ENCODE measurements at places on chromosomes 16 and 17.

GRCh38 chr16:1435921-1436697 lies 5.2 kb downstream of the PERCC1 start:
- DNase-seq, result no peak

GRCh38 chr17:41740506-41740905 lies 6.1 kb upstream of the HAP1 start:
- no peak for DNase-seq

- DNase-seq, result no peak
These were observed 2.5 kb downstream of the MSRB1 start for GRCh38 chr16:1940273-1941161.

- no peak for DNase-seq
These were observed 2064.6 kb downstream of the TP53TG3F start for GRCh38 chr16:35523991-35524390.

GRCh38 chr16:49600536-49600935 lies 226.9 kb downstream of the C16orf78 start:
- no peak for DNase-seq

DNA sequence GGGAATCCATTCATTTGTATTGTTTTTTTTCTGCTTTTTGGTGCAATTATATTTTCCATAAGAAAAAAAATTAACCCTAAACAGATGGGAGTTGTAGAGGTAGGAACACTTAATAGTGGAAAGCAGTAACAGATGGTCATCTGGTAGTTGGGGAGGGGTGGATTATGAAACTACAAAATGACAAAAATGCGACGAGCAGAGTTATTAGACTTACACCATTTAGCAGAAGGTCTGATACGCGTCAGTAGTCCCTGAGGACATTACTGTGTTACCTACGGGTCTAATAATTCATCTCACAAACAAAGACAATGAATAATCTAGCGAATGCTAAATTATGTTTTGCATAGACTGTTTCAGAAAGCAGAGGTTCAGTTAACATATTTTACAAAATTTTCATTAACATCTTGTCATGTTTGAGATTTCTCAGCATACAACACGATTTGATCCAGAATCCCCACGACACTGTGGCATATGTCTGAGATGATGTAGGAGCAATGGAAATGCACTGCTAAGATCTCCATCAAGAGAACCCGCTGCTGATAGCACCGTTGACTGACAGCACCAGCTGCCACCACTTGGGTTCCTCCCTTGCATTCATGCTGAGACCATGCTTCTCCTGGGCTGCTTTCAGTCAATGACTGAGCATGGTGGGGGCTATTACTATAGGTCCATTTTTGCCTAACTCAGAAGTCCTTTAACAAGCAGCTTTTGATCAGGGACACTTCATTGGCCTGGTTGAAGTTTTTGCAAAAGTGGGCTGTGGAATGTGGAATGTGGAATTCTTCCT lies 182.2 kb upstream of the CPHXL start:
- no peak for DNase-seq

DNA sequence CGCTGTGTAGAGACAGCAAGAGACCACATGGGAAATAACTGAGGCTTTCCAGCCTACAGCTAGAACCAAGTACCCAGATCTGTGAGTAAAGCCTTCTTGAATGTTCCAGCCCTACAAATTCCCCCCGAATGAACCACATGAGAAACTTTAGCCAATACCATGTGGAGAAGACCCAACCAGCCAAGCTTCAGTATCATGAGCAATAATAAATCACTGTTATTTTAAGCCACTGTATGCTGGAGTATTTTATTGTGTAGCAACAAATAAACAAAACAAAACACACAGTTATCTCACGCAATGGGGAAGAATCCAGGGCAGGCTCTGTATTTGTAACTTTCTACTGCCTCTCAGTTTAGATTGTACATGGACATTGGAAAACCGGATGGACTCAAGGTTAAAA lies 426.2 kb downstream of the CDH11 start:
- no peak for DNase-seq

DNA sequence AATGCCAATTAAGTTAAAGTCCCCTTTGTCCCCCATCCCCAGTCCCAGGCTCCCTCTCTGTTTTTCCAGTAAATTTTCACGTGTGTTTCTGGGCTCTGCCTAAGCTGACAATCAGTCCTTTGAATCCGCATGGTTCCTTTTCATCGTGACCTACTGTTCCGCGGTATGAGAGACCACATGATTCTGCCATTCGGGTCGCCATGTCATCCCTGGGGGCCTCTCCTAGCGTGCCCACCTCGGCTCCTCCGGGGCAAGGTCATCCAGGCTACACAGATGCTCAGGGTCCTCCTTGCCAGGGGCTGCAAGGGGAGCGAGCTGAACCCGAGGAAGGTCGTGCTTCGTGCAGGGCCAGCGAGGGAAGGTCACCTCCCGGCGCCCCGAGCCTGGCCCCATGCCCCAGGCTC lies 157.6 kb downstream of the RAB11FIP4 start:
- no peak for DNase-seq

DNA sequence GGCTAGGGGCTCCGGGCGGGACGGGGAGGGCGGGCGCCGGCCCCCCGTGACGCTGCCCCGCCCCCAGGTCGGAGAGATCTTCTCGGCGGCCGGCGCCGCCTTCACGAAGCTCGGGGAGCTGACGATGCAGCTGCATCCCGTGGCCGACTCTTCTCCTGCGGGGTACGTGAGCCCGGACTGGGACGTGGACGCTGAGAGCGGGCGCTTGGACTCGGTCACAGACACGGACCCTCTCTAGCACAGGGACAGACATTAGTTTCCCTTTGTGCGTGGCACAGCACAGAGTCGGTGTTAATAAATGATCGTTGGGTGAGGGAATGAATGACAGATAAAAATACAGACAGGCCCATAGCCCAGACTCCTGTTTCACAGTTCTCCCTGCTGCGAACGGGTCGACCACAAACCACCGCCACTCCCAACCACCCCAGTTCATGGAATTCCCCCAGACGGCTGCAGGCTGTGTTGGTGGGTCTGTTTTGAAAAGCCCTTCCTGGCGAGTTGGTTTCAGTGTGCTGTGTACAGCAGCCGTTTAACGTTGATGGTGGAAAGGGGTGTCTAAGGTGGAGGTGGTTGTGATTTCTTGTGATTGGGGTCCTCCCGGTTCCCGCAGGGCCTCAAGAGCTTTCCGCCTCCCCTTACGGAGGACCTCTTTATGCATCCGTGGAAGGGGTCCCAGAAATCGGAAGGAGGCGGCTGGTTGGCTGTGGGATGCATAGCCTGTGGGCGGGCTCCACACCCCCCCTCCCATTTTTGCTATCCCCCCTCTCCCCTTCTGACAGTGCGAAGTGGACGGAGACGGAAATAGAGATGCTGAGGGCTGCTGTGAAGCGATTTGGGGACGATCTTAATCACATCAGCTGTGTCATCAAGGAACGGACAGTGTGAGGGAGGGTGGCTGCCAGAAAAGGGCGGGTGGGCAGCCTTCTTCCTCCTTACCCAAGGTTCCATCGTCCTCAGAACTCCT lies 2.9 kb downstream of the RNASEK start:
- peak; percentile 70 for DNase-seq

GRCh38 chr16:54289945-54290832 lies 3.6 kb upstream of the IRX3 start:
- no peak for DNase-seq

DNA sequence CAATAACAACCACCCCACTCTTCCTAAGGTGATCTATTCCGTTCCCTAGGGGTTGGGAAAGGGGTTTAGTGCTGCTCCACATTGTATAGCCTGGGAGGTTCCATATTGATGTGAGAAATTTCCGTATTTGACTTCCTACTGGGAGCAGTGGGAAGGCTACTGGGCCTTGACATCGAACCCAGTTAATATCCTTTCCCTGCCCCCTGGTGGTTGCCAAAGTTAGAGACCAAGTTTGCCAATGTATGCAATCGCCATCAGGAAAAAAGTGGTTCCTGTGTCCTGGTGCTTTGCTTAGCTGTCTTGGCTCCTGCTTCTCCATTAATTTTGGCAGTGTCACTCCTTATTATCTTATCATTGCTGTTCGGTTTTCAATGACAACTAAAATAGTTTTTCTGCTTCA lies 914.9 kb downstream of the KCNJ2 start:
- DNase-seq, result peak; percentile 14

GRCh38 chr17:75664099-75664549 lies 2.8 kb downstream of the RECQL5 start:
- no peak for DNase-seq

GRCh38 chr17:72837335-72837734 lies 255.2 kb downstream of the SLC39A11 start:
- no peak for DNase-seq

DNA sequence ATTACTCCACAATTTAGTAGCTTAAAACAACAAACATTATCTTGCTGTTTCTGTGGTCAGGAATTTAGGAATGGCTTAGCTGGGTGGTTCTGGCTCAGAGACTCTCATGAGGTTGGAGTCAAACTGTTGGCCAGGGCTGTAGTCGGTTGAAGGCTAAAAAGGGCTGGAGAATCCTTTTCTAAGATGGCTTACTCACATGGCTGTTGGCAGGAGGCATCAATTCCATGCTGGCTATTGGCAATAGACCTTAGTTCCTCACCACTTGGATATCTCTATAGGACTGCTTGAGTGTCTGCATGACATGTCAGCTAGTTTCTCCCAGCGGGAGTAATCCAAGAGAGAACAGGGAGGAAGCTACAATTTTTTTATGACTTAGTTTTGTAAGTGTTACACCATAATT lies 6.6 kb upstream of the EFCAB13 start:
- peak; percentile 35 for DNase-seq

DNA sequence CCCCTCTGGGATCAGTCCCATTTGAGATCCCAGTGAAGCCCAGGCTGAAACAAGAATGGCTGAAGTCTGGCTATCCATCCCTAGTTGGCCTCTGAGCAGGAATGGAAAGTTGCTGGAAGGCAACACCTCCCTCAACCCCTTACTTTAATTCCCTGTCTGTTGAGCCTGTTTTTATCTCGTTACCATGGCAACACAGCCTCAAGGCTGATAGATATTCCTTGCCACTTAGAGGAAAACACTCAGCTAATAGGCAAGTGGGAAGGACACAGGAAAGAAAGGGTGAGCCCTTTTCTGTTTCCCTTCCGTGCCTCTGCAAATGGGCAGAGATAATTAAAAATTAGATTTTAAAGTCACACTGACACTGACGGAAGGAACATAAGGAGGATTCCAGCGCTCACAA lies 75.5 kb upstream of the CLEC3A start:
- DNase-seq, result no peak

GRCh38 chr16:55495616-55496289 lies 13.1 kb upstream of the LPCAT2 start:
- DNase-seq, result peak; percentile 94

DNA sequence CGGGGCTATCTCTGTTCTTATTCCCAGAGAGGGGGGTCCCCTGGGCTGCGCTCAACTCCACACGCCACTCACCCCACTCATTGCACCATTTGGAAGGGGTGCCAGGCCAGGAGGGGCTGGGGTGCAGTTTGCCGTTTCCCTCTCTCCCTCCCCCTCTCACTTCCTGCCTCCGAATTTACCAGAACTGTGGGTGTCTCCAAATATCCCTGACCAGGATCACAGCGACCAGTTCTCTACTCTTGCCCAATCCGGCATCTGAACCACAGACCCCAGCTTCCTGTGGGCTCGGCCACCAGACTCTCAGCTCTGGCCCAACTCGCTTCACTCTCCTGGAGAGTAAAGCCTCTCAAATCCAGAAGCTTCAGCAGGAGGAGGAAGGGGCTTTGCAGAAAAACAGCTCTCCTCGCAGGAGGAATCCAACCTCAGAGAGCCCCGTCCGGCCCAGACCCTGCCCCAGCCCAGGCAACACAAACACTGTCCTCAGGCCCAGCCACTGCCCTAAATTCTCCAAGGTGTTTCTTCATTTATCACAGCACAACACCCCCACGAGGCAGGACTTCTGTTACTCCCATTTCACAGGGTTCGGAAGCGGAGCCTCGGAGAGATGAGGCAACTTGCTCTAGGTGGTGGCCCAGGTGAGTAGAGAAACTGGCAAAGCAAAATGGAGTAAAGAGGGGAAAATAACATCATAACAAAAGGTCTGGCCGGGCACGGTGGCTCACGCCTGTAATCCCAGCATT lies 423 bp upstream of the ASGR2 start:
- DNase-seq, result no peak

GRCh38 chr16:24524855-24525677 lies 14.3 kb upstream of the RBBP6 start:
- no peak for DNase-seq

DNA sequence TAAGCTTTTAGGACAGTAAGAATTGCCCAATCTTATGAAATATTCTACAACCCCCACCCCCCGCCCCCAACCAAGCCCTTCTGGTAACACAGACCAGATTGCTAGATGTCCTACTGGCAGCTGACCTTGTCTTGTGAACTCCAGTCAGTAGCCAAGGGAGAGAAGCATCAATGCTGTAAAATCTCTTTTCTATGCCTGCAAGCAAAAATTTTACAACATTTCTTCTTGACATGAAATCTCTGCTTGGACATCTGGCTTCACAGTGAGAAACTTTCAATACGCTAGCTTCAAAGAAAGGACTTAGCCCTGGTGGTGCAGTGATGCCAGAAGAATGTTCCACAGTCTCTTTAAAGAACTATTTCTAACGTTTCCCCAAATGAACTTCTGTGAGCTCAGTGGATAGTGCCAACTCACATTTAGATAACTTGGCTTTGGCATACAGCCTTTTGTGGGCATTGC lies 169.3 kb upstream of the AXIN2 start:
- peak; percentile 47 for DNase-seq

DNA sequence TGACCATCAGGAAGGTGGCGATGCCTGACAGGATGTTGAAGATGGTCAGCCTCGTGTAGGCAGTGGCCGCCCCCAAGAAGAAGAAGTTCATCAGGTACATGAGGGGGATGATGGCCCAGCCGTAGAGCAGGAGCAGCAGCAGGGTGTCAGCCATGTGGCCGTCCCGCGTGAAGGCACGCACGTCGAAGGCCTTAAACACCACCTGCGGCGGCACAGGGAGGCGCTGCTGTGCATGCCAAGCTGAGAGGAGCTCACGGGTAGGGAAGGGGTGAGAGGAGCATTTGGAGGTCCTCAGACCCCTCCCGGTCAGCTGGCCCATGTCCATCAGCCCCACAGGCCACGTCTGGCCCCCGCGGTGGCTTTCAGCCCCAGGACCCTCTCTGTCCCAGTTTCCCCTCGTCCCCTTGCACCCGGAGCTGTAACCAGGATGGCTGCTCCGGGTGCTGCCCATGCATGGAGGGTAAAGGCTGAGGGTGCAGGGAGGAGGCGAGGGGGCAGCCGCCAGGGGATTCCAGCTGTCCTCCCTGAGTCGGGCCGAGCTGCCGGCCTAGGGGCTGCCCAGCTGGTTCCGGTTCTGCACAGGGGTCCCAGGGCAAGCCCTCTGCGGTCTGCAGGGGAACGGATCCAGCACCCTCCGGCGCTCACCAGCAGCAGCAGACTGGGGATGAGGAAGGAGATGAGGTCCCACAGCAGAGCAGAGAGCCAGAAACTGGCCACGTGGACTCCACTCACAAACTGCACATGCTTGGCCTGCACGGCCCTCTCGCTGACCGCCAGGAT lies 17.1 kb upstream of the RNPS1 start:
- no peak for DNase-seq

GRCh38 chr17:76272541-76273444 lies 7.6 kb downstream of the UBALD2 start:
- no peak for DNase-seq

Measured in fibroblast of upper back skin (primary cell).